Neuronal stem cell (in vitro differentiated cells): ENCODE measurements at places on chromosomes 5 and 9.
A peak's percentile ranks its signal among the peaks of the same experiment; 100 is the strongest.

GRCh38 chr5:142016556-142016955 is 3.7 kb upstream of the GNPDA1 start:
- DNase-seq, result no peak

DNA sequence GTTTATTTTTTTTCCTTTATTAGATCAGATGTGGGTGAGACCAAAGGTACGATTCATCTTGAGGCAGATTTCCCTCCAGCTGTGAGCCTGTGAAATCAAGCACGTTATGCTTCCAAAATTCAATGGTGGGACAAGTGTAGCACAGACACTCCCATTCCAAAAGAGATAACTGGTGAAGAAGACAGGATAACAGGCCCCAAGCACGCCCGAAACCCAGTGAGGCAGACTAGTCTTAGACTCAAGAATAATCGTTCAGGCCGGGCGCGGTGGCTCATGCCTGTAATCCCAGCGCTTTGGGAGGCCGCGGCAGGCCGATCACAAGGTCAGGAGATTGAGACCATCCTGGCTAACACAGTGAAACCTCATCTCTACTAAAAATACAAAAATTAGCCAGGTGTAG is 36.8 kb upstream of the COL5A1 start:
- no peak for DNase-seq

- no peak for DNase-seq
Observed at GRCh38 chr5:88480245-88480644, 211.6 kb upstream of the TMEM161B start.

- no peak for DNase-seq
Observed at GRCh38 chr5:106312360-106312759, 1358.4 kb downstream of the EFNA5 start.

DNA sequence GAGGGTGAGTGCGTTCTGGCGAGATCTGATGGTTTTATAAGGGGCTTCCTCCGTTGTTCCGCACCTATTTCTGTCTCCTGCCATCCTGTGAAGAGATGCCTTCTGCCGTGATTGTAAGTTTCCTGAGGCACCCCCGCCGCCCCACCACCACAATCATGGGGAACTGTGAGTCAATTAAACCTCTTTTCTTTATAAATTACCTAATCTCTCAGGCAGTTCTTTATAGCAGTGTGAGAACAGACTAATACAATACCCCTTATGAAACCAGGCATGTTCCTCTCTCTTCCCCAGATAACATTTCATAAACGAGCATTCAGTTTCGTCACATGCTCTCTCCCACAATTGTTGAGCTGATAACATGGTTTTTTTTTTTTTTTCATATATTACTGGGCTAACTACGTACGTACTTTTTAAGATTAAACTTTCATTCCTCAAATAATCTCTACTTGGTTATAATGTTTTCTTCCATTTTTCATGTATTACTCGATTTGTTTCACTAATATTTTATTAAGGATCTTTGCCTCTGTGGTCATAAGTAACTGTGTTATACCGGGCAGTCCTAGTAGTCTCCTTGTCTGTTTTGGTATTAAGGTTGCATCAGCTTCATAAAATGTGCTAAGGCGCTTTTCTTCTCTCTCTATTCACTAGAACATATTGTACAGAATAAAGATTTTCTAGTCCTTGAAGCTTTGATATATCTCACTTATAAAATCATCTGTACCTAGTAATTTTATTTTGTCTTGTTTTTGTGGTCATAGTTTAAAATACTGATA is 64.9 kb upstream of the MVB12B start:
- no peak for DNase-seq

DNA sequence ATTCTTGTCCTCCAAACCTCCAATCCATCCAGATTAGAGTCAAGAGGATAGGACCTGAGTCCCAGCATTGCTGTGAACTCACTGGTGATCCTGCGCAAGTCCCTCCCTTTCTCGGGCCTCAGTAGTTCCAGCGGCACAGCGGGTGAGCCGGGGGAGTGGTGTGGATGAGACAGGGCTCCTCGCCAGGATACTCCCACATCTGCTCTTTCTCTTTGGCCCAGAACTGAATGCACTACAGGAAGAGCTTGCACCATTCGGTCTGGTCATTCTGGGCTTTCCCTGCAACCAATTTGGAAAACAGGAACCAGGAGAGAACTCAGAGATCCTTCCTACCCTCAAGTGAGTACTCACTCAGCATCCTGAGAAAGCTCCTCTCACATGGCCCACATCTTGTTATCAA is 6.3 kb downstream of the GPX3 start:
- DNase-seq, result no peak

DNA sequence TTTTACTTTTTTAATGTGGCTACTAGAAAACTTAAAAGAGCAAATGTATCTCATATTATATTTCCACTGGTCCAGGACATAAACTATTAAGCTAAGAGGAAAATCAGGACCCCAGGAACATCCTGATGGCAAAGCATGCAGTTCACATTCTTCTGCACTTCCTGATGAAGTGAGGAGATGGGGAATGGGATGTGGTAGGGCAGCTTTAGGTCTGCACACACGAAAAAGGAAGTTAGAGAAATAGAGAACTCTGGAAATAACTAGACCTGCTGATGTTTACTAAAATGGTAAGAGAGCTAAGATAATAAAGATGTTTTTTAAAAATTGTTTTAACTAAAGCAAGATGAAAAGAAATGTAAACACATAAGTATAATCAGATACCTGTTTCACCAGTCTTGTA is 39.7 kb upstream of the NIPBL start:
- no peak for DNase-seq

GRCh38 chr5:22541037-22541436 is 312.1 kb downstream of the CDH12 start:
- no peak for DNase-seq

GRCh38 chr5:37971483-37972024 is 131.7 kb upstream of the GDNF start:
- no peak for DNase-seq

DNA sequence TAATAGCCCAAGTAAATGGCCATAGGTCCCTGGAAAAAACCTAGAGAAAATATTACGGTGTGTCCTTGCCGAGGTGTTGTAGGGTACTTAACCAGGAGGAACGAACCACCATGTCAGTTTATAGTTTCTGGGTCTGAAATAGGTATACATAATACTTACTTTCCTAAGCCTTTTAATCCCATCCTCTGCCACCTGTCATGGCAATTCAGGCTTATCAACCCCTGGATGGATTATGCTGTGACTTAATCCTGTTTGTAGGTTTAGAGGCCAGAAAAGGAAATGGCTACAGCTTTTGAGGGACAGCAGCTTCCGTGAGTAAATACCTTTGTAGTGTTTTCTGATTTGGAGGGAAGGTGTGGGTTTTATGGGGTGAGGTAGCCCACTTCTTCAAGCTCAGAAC is 89.1 kb upstream of the PTPRD start:
- no peak for DNase-seq

GRCh38 chr9:68574150-68574549 is 33.5 kb upstream of the TMEM252 start:
- no peak for DNase-seq

- no peak for DNase-seq
Observed at GRCh38 chr5:154758493-154758892, 3.3 kb downstream of the LARP1 start.

DNA sequence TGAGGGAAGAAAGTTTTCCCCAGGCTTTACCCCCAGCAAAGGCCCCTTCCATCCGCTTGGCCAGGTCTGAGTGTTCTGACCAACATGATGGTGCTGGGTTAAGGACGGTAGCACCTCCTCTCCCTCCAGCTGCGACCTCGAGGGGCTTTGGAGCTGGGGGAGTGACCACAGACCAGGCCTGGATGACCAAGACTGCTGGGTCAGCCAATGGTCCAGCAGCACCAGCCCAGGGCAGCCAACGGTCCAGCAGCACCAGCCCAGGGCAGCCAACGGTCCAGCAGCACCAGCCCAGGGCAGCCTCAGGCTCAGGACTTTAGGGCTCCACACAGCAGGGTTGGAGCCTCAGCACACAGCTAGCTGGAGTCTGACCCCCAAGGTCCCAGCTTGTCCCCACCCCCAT is 57.2 kb upstream of the CNOT6 start:
- no peak for DNase-seq

DNA sequence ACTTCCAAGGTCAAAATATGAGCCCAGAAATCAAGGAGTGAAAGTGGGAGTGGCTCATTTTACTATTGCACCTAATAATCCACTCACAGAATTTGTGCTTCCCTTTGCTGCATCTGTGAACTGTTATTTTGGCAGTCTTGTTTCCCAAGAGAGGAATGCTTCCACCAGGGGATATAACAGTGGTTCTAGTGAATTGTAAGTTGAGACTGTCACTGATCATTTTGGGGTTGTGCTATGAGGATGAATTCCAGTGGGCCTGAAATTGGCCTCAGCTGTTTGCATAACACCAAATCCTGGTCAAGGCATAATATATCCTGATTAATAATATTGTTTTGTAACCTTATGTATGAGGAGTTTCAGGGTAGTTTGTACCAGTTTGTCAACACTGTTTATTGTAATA is 14.4 kb downstream of the FAM200C start:
- DNase-seq, result no peak

- no peak for DNase-seq
Observed at GRCh38 chr5:144002876-144003275, 167.6 kb downstream of the YIPF5 start.

DNA sequence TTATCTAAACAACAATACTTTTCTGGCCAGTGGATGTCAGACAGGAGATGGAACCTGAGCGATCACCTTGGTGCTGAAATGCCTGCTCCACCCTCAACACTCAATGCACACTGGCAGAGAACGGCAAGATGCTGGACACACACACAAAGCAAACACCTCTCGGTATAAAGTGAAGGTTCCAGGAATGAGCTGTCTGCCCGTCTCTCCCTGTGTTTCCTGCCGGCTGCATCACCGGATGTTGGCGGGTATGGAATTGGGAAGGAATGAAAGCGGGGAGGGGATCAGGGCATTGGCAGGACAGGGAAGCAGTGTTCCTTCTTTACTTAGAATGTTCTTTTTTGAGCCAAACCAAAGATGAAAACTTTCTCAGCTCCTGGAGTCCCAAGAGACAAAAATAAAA is 59.2 kb downstream of the MED10 start:
- DNase-seq, result no peak

DNA sequence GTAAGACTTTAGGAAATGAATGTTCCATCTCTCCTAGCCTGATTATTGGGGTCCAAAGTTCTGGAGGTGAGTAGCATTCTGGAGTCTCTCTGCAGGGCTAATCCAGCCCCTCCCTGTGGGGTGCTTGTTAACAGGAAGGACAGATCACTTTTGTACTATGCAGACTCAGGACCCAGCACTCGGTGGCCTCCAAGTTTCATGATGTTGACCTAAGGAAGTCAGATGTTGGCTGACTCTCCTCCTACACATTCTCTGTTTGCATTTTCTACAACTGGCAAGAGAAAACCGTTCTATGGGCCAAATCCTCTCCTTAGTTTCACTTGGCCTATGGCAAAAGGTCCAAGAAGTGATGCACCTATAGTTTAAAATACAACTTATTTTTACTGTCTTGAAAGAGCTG is 5.5 kb upstream of the PDE8B start:
- no peak for DNase-seq

- no peak for DNase-seq
Observed at GRCh38 chr5:174111287-174111973, 65.9 kb downstream of the NSG2 start.

GRCh38 chr9:96383165-96383942 is at the start of gene SLC35D2:
SLC35D2 (minus strand) TSS chr9:96383711; CDS start chr9:96383634, 77 bp downstream.
- peak; percentile 37 for DNase-seq

GRCh38 chr5:149781612-149782011 is 51.5 kb downstream of the PPARGC1B start:
- DNase-seq, result no peak

GRCh38 chr5:167895899-167896659 is 395.4 kb upstream of the WWC1 start:
- no peak for DNase-seq

DNA sequence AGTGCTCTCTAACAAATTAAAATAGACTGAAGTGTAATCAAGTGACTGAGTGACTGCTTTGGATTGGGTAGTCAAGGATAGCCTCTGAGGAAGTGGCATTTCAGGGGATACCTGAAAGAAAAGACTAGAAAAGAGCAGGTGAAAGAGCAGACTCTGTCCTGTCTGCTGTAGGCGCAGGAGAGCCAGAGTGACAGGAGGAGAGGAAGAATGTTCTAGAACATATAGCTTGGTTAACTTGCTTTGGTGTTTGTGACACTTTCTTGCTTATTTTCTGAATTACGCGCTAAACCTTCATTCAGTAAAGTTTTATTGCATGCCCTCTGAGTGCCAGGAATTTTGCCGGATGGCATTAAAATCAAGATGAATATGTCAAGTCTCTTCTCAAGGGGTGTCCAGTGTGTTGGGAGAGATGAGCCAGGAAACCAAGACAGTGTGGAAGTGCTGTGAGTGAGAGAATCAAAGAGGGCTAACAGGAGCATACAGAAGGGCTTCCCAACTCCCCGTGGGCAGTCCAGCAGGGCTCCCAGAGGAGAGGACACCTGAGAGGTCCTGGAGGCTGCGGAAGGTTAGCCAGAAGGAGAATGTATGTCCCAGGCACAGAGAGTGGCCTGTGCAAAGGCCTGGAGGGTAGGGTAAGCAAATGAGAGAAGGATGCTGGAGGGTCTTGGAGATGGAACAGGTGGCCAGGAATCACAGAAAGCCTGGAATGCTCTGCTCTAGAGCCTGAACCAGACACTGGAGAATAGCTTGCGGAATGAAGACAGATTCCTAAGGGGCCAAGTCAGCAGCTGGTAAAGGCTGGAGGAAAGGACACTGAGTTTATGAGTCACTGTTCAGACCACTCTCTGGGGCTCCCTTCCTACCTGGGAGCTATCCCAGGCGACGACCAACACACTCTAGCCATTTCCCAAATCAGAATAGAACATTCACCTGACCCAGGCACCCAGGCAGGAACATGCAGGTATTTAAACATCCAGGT is 59.3 kb downstream of the SLC22A5 start:
- DNase-seq, result no peak

- DNase-seq, result no peak
Observed at GRCh38 chr9:83070261-83070660, 7.3 kb upstream of the RASEF start.

GRCh38 chr5:39205550-39205949 is 13.8 kb downstream of the FYB1 start:
- no peak for DNase-seq

GRCh38 chr9:32978051-32978450 is 23.4 kb downstream of the APTX start:
- no peak for DNase-seq

- DNase-seq, result peak; percentile 4
Observed at GRCh38 chr5:22835686-22836085, 17.5 kb downstream of the CDH12 start.

DNA sequence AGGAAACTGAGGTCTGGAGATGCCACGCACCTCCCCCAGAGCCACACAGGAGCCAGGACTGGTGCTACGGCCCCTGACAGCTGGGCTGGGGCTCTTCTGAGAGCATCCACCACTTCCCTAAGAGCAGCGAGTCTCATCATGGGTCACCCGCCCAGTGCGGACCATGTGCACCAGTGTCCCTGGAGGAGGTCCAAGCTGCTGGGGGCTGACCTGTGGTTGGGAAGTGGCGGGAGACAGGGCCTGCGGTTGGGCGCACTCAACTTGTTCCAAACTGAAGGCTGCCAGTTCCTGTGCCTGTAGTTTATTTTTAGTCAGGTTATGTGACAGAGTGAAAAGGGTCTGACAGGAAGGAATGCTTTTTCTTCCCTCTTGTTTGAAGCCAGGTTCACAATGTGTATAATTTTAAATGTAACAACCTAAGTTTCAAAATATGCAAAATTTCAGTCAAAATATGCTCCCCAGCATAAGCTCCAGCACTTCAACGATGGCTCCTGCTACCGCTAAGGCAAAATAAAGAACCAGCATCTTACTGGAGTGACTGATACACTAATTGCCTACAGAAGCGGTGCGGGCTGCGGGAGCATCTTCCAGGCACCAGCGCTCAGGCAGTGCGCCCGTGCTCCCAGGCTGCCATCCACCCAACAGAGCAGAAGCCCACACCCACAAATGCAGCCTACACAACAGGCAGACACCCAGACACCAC is 14.8 kb downstream of the BARHL1 start:
- DNase-seq, result no peak
